ENCODE measurements at places on chromosomes 7 and 10.

DNA sequence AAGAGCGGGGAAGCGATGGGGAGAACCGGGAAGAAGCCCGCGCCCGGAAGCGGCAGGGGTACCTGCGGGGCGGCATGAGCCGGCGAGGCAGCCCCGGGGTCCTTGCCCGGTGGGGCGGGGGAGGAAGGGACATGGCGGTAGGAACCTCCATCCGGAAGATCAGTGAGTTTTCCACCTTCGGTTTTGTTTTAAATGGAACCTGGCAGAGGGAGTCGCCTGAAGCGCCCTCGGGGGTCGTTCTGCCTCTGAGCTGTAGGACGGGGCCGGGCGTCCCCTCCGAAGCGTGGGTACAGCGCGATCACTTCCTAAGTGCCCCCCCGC lies 471 bp downstream of the PFKP start:
- DNase-seq = peak; percentile 24

DNA sequence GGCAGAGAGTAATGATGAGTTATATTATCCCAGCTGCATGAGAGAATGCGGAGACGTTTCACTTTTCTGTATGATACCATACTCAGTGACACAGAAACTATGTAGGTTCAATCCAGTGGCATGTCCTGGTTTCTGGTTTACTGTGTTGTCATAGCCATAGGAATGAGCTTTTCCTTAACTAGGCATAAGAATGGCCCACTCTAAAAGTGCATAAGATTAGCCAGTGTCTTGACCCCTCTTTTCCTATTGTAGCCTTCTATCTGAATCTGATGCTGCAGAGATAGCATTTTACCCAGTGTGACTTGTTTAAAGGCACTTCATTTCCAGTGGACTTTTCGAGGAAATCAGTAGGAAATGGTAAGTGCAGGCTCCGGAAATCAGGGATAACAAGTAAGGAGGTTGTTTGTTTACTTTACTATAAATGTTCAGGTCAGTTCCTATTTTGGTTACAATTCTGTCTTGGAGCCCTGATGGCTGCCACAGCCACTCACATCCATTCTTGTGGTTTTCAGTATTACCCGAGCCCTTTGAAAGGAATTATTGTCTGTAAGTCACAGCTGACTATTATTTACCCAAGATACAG lies 70.5 kb downstream of the SEMA3A start:
- no peak for DNase-seq

DNA sequence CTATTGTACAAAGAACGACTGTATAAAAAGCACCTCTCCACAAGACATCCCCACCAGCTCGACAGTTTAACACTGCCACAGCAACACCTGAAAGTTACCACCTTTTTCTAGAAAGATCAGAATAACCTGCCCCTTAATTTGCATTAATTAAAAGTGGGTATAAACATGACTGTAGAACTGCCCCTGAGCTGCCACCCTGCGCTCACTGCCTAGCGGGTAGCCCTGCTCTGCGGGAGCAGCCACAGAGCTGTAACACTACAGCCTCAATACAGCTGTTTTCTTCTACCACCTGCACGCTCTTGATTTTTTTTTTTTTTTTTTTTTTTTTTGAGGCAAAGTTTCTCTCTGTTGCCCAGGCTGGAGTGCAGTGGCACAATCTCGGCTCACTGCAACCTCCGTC lies 140.9 kb downstream of the PARD3 start:
- no peak for DNase-seq

- no peak for DNase-seq
Measured at GRCh38 chr7:72298912-72299311, 113.2 kb downstream of the CALN1 start.

GRCh38 chr7:133355325-133355708 lies 102.4 kb downstream of the EXOC4 start:
- DNase-seq = peak; percentile 34
